GM12878 (cell line): ENCODE measurements at places on chromosomes 12 and 14. TPM values are rescaled to one million over a fixed set of nuclear protein-coding genes. Genes with fewer than 3 reads are reported as not detected.

The CBLN3 gene
- total RNA-seq, result 2.8 and 3.8 TPM in 2 replicates

The RPL36AL gene
- 222 and 226 TPM in 2 replicates for total RNA-seq

The TMEM132D gene
- total RNA-seq, result 0.03 TPM in 1 of 2 replicates, not detected in the other

GRCh38 chr12:124390442-124391097 lies 95.7 kb downstream of the RFLNA start:
- peak; percentile 23 for DNase-seq

GRCh38 chr12:47238669-47239114 lies 158.9 kb upstream of the AMIGO2 start:
- DNase-seq, result no peak

GRCh38 chr12:124463341-124463921 lies 104.0 kb downstream of the NCOR2 start:
- DNase-seq, result no peak

DNA sequence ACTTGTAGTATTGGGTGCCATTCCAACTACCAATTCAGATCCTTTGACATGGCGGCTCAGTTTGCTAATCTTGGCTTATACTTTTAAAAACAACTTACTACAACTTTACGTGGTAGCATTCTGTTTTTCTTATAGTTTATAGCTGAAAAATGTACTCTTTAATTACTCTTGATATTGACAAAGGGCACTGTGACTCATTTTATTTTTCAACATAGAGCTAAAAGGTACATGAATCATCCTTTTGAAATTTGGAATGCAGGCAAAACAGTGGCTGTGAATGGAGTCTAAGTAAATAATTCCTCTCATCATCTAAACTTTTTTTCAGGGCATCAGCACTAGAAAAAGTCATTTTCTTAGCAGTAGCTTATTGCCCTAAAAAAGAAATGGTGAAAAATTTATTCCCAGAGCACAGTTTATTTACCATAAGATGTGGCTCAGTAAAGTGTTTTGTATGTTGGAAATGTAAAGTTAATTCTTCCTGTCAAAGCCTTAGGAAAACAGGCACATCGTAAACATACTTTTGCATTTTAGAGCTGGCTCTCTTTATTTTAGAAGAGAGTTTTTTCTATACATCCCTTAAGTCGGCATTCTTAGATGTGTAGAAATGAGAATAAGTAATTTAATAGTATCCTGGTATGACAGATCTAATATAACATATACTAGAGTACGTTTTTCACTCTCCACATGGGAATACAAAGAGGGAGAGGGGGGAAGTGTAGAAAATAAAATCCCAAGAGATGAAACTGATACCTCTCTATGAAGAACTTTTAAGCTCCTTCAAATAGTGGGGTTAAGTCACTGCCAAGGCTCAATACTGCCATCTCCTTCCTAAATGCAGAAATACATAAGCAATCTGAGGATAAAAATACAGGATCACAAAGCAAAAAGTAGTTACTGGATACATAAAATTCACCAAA lies 55.2 kb downstream of the SLC25A21 start:
- no peak for DNase-seq

DNA sequence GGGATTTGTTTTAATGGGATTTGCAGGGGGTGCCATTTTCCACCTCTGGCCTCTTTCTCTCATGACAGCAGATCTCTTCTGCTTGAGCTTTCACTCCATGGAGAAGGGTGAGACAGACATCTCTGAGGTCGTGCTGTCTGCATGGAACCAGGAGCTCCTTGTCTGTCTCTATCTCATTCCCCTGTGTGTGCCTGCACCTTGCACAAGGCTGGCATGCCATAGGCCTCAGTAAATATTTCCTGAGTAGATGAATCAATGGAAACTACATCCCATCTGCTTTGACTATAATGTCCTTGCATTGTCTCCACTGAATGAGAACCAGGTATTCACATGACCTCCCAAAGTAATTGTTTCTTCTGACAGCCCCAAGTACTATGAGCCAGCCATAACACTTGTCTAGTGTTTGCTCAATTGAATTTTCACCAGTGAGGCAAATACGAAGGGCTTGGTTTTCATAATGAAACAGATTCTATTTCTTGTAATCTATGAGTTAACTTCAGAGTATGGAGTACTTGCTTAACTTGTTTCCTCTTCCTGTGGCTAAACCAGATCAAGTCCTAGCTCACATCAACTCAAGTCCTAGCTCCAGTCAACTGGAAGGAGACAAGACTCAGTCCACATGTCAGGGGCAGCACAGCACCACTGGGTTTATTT lies 32.3 kb downstream of the KCNK13 start:
- DNase-seq, result no peak

- no peak for DNase-seq
Measured at GRCh38 chr12:111222523-111222922, 146.4 kb downstream of the PHETA1 start.

- no peak for DNase-seq
Measured at GRCh38 chr12:12671850-12672660, 23.9 kb downstream of the GPR19 start.

GRCh38 chr14:36556811-36557433 lies 25.5 kb downstream of the NKX2-8 start:
- no peak for DNase-seq

DNA sequence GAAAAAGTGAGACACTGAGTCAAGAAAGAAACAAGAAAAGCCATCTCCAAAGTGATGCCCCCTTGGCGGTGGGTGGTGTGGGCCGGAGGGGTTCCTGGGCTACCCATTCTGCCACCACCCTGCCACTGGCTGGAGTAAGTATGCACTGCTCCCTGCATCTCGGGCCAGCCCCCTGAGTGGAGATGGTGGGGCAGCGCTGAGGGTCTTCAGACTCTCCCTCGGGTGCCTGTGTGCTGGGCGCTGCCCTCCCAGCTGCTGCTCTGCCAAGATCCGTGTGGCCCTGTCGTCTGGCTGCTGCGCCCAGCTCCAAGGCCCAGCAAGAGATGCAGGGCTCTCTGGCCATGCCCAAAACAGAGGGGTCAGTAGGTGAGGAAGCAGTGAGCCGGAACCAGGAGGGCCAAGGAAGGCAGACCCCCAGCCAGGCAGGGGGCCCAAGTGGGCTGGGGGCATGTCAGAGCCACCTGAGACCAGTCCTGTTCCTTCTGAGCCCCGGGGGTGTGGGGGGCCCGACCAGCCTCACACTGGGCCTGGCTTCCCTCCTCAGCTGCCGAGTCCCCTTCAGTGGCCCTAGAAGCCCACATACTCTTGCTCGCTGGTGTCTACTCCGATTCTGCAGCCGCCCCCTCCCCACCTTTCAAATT lies 5.2 kb downstream of the GPR132 start:
- no peak for DNase-seq

DNA sequence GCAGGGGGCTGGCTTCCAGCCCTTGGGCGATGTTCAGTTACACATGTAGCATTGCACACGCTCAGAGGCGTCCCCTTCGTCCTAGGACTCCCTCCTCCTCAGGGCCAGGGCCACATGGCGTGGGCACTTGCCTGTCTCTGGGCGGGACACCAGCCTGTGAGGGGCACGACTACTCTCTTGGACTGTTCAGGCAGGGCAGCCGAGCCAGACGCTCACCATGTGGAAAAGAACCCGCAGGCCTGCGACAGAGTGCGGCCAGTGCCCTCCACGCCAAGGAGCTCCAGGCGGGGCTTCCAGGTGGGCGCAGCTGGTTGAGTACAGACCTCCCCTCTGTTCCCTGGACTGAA lies 20.9 kb downstream of the MTA1 start:
- no peak for DNase-seq

DNA sequence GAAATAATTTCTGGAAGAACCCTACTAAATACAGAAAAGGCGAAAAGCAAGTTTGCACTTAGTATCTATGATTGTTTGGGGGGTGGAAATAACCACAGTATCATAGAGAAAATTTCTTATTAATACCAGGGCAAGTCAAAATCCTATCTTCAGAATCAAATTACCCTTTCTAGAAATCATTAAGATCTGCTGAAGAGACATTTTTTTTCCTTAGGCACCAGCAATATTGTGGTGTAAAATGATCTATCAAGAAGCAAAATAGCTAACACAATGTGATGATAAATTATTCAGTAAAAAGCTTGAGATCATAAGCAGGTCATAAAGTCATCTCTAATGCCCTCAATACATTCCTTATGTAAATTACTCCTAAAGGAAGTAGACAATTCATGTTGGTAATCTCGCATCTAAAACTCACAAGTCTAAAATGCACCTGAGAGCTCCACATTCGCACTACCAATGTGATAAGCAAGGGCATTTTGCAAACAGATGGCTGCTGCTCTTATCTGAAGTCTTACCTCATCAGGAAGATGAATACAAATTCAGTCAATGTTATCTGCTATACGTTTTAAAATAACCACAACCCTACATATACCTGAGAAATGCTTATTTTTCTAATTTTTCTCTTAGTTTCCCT lies 14.6 kb downstream of the HEATR5A start:
- no peak for DNase-seq

GRCh38 chr12:122031342-122032216 lies 9.9 kb downstream of the BCL7A start:
- no peak for DNase-seq
